ENCODE measurements at places on chromosomes 7 and 10.
A peak's percentile ranks its signal among the peaks of the same experiment; 100 is the strongest.

GRCh38 chr10:3872712-3873329 is 87.8 kb upstream of the KLF6 start:
- no peak for DNase-seq

DNA sequence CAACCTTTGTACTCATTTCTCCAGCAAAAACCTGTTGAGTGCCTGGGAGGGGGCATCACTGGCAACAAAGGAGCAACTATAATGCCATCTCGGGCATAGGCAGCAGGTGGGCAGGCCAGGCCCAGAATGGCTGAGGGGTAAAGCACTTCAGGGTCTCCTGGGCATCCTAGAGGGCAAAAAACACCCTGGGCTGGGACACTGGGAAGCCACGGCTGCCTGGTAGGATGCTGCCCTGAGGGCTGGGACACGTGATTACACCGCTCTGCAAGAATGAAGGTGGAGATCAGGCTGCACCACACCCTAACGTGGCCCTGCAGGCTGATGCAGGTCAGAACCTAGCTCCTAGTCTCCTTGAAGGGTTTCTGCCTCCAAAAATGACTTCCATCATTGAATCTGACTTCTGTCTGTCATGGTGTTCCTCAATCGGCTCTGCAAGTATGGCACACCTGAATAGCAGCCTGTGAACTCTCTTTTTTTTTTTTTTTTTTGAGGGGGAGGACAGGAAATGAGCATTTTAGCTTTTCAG is 4.5 kb upstream of the TRAPPC14 start:
- no peak for DNase-seq

GRCh38 chr7:22039670-22040069 is 94.0 kb upstream of the CDCA7L start:
- no peak for DNase-seq

DNA sequence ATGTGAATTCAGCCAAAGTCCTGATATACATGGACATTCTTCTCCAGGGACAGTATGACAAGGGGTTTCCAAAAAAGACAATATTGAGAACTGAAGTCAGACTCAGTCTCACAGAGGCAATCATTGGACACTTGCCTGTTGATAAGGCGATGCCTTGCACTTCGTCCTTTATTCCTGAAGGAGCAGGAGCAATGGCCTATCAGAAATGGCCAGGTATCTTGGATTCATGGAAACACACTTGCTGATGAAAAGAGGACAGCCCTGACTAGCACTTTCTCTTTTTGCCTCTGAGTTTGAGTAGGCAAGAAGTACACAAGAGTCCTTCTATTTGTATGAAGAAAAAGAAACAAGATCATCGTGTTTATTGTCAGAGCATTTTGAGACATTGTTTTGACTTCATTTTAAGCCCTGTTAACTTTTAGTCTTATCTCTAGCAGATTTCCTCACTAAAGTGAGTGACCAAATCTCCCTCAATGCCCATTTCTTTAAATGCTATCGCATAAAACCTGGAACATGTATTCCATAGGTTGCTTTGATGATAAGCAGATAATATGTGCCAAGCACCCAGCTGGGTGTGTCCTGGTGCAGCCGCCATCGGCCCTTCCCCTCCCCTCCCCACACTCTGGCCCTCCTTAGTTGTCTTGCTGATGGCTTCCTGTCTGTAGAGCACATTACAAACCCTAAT is 26.6 kb downstream of the ST8SIA6 start:
- DNase-seq = no peak

GRCh38 chr7:17985473-17986239 is 42.0 kb downstream of the PRPS1L1 start:
- DNase-seq = no peak

DNA sequence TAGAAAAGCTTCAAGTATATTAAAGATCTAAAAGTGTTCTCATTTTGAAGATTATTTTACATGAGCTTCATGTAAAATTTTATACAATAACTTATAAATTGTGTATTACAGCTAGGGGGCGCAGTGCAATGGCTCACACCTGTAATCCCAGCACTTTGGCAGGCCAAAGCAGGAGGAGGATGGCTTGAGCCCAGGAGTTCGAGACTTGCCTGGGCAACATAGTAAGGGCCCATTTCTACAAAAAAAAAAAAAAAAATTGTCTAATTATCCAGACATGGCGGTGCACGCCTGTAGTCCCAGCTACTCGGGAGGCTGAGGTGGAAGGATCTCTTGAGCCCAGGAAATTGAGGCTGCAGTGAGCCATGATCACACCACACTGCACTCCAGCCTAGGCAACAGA is 16.6 kb downstream of the ACBD5 start:
- peak; percentile 29 for DNase-seq

DNA sequence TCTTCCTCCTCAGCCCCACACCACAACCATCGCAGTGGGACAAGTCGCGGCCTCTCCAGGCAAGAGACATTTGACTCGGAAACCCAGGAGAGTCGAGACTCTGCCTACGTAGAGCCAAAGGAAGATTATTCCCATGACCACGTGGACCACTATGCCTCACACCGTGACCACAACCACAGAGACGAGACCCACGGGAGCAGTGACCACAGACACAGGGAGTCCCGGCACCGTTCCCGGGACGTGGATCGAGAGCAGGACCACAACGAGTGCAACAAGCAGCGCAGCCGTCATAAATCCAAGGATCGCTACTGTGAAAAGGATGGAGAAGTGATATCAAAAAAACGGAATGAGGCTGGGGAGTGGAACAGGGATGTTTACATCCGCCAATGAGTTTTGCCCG is 112.1 kb downstream of the NSUN6 start:
- DNase-seq = no peak

GRCh38 chr7:20327055-20327454 is 3.6 kb upstream of the ITGB8 start:
- no peak for DNase-seq

- DNase-seq = no peak
These were observed 35.2 kb downstream of the GPAM start for GRCh38 chr10:112148331-112148730.

- DNase-seq = no peak
These were observed 73.1 kb upstream of the MET start for GRCh38 chr7:116598861-116599260.

DNA sequence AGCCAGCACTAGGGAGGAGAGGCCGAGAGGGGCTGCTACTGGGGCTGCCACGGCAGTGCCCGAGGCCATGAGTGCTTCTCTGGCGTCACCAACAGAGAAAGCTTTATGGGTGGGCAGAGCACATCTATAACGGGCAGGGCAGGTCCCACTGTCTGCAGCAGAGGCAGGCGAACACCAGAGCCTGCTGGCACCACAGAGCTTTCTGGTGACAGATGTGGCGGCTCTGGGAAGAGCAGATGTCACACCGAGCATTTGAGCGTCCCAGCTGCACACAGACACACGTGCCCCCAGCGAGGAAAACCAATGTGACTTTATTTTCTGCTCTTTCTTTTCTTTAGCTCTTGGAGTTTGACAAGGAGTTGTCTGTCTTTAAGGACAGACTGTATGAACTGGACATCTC is 20.5 kb downstream of the NKX6-2 start:
- DNase-seq = no peak

- no peak for DNase-seq
These were observed 251.2 kb downstream of the ARHGAP12 start for GRCh38 chr10:31677195-31678138.

- DNase-seq = no peak
These were observed 91.1 kb upstream of the GNA12 start for GRCh38 chr7:2934984-2935740.

GRCh38 chr7:3915337-3915878 is 614.4 kb downstream of the SDK1 start:
- no peak for DNase-seq

Data from T-helper 1 cell (primary cell).